ENCODE measurements at places on chromosomes 6 and 20. TPM values are rescaled to one million over a fixed set of nuclear protein-coding genes. Genes with fewer than 3 reads are reported as not detected.

OR2B6 gene
- not detected for total RNA-seq

RIPPLY2 gene
- total RNA-seq, result not detected

DNA sequence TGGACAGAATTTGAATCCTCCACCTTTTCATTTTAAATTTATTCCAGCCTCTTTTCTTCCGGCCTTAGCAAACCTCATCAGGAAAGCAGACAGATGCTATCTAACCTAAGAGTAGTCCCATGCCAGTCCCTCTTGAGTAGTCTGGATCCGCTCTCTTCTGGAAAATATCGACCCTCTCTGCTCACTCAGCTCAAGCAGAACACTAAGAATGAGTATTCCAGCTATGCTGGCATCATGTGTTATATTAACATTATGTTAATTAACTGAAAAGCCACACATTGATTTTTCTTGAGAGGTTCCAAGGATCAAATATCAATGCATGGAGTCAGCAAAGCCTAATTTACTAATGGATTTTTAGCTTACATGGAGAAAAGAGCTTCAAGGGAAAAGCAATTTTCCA lies 161.4 kb downstream of the ID4 start:
- no peak for DNase-seq

DNA sequence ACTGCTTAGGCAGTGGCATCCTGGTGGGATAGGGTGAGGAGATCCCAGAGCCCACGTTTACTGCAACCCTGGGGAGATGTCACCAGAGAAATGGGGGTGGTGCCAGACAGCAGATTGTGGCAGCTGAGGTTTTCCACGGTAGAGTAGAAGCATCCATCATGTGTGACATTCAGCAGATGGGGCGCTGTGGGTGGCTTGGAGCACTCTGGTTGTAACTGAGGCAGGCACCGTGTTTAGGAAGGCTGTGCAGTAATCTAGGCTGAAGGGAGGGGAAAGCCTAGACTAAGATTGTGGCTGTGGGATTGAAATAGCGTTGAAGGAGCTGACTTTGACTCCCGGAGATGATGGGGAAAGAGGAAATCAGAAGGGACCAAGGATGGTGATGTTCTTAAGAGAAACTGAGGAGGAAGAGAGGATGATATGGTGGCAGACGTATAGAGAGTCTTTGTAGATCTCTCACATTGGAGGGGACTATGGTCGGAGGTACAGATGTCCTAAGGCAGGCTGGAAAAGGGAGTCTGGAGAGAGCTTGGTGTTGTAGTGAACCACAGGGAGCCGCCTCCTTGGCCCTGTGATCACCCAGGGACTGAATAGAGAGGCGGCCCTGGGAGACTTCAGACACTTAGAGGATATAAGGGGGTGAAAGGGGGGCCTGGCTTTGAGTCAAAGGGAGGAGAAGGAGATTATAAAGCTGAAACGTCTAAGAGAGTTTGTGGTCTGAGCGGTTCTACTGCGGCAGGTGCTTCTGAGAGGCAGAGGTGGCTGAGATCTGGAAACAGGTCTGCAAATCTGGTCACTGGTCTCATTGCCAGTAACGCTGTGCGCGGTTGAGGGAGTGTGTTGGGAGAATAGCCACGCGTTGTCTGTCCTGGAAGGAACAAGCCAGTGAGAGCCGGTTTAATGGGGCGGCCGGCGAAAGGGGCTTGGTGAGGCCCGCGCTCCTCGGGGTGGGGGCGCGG lies 792 bp upstream of the MICA start:
- DNase-seq, result no peak

GRCh38 chr20:20134941-20135575 lies 82.7 kb downstream of the CFAP61 start:
- DNase-seq, result no peak

DNA sequence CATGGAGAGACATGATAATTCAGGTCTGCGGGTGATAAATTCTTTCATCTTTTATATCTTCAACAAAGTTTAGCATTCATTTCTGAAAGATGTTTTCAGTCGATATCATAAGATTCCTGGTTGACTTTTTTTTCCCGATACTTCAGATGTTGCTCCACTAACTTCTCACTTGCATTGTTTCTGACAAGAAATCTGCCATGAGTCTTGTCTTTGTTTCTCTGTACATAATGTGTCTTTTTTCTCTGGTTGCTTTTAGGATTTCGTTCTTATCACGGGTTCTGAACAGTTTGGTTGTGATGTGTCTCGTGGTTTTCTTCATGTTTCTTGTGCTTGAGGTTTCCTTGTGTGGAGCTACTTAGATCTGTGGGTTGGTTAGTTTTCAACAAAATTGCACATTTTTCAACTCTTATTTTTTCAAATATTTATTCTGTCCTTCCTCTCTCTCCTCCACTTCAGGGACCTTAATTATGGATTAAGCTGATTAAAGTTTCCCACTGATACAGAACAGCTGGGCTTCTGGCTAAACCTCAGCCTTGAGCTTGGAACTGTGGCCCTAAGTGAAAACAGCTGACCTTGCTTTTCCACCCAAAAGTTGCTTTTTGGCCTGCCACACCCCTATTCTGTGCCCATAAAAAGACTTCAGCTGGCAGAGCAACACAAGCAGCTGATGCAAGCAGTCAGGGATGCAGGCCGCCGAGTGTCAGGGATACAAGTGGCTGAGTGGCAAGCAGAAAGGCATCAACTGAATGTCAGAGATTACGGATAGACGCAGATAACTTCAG lies 97.9 kb upstream of the SNX9 start:
- peak; percentile 74 for DNase-seq

DNA sequence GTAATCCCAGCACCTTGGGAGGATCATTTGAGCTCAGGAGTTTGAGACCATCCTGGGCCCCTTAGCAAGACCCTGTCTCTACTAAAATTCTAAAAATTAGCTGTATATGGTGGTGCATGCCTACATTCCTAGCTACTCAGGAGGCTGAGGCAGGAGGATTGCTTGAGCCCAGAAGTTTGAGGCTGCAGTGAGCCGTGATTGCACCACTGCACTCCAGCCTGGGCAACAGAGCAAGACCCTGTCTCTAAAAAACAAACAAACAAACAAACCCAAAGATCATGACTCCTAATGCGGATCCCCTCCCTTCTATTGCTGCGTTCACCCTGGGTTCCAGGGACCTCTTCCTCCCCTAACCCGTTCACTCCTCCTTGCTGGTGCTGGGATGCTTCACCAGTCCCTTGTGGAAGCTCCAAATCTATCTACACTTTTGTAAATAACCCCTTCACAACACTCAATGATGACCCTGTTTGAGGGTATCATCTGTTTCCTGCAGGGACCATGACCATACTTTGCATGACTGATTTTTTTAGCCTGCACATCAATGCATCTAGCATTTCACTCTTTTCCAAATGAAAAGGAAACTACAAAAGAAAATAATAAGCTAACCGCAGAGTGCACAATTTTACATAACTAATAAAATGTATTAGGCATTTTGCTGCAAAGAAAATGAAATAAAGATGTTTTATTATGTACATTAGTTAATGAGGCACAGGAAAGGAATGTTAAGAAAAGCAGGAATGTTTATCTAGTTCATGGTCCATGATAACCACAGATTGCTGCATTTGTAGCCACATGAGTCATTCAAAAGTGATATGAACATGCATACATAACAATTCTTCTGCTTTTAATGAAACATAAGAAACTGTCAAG lies 30.5 kb upstream of the IPCEF1 start:
- no peak for DNase-seq
